ENCODE measurements at places on chromosomes 2 and 18.

- no peak for DNase-seq
Measured at GRCh38 chr2:47422560-47422959, 19.6 kb downstream of the MSH2 start.

DNA sequence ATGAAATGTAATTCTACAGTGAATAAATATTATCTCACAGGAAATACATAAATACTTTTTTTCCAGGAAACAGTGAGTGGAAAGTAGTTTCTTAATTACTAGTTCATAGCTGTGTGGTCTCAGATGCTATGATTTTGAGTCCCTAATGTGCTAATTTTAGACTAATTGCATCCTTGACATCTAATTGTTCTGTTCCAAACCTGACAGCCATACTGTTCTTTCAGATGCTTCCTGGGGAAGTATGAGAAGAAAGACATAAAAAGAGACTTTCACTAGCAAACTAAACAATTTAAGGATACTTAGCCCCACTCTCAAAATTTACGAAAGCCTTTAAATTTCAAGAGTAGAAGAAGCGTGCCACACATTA lies 350.9 kb upstream of the CDH20 start:
- no peak for DNase-seq

GRCh38 chr18:45688113-45688512 lies 35.9 kb upstream of the SLC14A1 start:
- no peak for DNase-seq

DNA sequence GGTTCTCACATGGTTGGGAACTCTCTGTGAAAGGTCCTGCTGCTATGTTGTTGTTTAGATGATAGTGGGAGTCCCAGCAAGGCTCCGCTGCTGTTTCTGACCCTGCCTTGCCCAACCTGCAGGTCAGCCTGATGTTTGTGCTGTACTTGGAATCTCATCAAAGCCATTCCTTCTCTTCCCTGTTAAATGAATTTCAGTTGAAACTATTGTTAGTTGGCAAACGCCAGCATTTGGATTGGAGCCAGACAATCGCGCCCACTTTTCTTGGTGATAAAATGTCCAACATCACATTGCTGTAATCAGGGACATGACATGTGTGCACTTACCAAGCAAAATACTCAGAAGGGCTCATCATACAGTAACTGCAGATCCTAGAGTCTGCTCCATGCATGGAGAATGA lies 12.8 kb upstream of the TWSG1 start:
- DNase-seq: no peak

DNA sequence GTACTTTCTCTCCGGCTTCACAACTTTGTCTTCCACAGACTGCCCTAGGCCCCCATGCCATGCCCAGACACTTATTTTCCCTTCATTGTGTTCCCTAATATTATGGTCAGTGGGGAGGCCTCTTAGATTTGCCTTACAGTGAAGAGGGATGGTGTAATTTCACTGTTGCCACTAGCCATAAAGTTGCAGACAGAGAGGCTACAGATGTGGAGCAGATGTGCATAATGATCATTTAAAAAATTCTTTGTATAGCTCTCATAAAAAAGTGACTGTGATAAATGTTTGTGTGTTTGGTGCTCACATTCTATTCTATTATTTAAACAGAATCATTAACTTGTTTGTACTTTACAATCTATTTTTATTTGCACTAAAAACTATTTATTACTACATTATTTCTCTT lies 67.5 kb upstream of the FN1 start:
- DNase-seq: no peak

- no peak for DNase-seq
Measured at GRCh38 chr2:132608311-132608710, 61.7 kb downstream of the LYPD1 start.

DNA sequence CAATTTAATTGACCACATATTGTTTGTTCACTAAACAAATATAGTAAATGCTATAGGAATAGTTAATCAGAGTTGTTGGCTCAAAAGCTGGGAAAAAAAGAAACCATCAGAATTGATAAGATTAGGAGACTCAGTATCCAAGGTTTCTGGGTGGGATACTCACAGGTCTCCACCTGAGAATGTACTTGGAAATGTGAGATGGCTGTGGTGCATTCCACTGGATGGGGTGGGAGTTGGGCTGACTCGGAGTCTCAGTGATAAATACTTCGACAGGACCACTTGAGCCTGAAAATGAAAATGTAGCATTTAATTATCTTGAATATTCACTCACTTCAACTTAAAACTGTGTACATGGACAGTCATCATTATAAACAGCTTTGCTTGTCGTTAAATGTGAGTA lies 21.2 kb downstream of the FN1 start:
- no peak for DNase-seq

- DNase-seq: no peak
Measured at GRCh38 chr2:165901620-165902298, 51.8 kb downstream of the TTC21B start.

GRCh38 chr18:79934311-79935097 lies 16.9 kb downstream of the SLC66A2 start:
- DNase-seq: no peak

GRCh38 chr2:341017-341542 lies 53.2 kb upstream of the ALKAL2 start:
- no peak for DNase-seq

GRCh38 chr2:162694266-162694665 lies 144.3 kb downstream of the KCNH7 start:
- DNase-seq: no peak

- DNase-seq: no peak
Measured at GRCh38 chr2:88959480-88960204, 268.2 kb downstream of the RPIA start.

DNA sequence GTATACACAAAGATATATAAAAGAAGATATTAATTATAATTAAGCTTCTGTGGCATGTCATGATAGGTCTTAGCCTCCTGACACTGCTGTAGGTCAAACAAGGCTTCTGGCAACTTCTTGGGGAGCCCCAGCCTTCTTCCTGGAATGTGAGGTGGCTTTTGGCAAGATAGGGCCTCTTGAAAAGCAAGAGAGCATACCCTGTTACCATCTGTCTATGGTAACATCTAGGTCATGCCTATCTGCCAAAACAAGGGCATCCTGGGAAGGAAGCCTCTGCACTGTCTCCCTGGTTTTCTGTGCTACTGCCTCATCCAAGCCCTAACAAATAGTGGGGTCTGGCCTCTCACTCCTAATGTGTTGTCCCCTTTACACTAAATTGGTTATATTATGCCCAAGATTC lies 70.9 kb downstream of the CCDC148 start:
- no peak for DNase-seq

DNA sequence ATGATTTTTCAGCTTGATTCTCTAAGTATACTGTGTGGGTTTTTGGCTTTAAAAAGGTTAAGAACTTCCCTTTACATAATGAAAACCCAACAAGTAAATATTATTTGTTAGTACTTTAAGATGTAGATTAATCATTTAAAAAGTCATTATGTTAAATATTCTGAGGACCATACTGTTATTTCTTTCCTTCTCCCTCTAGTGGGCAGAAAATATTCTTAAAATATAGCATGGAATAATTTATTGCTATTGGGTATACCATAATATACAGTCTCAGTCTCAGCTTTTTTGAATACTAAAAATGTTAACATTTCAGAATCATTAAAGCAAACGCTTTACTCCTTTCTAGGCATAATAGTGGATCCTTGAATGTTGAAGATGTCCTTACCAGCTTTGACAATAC lies 28.1 kb downstream of the CAMKMT start:
- DNase-seq: no peak

- no peak for DNase-seq
Measured at GRCh38 chr18:55396979-55397378, 191.0 kb downstream of the TCF4 start.

DNA sequence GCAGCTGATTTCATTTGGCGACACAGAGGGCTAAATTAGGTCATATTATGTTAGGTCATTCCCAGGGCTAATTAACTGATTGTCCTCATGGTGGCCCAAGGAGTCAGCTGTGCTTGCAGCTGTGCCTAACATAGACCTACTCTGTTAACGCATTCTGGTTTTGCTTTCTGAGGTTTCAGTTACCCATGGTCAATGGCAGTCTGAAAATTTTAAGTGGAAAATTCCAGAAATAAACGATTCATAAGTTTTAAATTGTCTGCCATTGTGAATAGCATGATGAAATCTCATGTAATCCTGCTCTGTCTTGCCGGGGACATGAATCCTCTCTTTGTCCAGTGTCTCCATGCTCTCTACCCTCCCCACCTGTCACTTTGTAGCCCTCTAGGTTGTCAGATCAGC lies 168.7 kb downstream of the KCNS3 start:
- no peak for DNase-seq

DNA sequence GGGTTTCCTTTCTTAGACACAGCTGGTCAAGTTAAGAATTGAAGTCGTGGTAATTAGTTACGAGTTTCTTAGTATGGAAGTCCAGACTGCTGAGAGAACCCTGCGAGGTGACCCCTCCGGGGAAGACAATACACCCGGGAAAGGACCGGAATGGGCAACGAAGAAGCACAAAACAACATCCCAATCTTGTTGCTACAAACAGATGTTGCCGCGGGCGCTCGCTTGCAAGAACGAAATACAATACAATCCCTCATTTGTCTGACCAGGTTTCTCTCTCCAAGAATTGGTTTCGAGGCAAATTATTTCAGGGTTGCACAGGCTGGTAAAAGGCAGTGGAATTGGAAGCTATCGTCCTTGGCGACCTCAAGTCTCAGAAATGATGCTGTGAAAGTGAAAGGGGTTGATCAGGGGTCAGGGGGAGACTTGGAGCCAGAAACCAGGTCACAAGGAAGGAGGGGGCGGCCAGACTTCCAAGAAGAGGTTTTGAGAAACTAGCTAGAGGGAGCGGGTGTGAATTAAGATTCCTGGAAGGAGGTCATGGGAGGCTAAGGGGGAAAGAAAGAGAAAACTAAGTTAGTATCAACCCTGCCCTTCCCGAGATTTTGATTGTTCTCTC lies 401.9 kb downstream of the HRH4 start:
- no peak for DNase-seq

- no peak for DNase-seq
Measured at GRCh38 chr2:101003278-101003775, 1.2 kb downstream of the RPL31 start.

DNA sequence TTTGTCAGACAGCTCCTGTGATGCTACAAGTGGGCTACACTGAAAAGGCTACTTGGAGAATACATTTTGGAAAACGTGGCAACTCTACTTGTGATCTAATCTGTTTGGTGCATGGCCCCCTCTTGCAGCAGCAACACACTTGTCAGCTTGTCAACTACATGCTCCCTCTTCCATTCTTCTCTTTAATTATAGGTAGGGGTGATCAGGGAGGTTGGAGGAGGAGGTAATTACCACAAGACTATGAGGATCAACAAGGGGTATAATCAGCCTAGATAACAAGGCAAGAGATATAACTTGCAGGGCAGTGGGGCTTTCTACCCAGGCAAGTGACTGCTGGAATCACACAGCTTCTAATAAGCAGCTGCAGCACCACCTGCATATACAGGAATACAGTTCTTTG lies 104.9 kb downstream of the ACVR1 start:
- DNase-seq: no peak

GRCh38 chr2:10125842-10126631 lies 3.5 kb downstream of the RRM2 start:
- DNase-seq: no peak

DNA sequence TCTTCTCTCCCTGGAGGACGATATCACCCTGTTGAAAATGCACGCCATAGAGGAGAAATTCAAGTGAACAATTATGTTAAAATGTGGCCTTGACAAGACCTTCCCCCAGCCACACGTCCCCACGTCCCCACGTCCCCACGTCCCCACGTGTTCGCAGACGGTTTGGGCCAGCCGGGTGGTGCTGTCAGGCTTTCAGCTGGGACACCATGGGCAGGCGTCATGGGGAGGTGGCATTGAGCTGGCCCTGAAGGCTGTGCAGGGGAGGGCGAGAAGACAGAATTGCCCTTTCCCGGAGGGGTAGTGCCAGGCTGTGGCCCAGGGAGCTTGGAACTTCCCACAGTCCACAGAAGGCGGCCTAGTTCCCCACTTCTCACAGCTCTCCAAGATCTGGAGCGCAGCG lies 240.7 kb upstream of the RAB6C start:
- no peak for DNase-seq

DNA sequence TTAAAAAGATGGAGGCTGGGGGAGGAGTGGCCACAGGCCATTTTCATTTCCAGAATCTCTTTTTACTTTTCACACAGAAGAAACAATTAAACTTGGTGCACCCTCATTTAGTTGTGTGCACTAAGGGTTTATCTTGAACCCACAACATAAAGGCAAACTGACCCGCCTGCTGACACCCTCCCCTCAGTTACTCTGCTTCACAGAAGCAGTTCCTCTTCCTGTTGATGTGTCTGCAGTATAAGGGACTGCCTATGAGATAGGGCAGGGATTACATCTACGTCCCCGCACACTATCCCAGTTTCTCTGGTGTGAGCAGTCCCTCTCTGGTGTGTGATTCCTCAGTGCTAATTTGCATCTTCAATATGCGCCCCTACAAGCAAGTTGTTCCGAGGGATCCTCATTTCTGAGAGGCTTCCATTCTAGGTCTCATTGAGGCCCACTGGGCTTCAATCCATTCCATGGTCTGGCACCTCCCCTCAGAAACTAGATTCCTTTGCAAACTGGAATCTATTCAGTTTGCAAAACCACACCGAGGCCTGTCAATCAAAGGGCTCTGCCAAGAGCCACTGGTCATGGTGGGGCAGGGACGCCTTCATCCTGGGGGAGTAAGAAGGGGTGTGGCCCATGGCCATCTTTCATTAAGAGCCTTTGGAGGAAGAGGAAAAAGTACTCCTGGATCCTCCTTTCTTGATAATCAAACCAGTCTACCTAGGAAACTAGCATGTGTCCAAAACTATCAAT lies 12.3 kb downstream of the CREG2 start:
- no peak for DNase-seq

DNA sequence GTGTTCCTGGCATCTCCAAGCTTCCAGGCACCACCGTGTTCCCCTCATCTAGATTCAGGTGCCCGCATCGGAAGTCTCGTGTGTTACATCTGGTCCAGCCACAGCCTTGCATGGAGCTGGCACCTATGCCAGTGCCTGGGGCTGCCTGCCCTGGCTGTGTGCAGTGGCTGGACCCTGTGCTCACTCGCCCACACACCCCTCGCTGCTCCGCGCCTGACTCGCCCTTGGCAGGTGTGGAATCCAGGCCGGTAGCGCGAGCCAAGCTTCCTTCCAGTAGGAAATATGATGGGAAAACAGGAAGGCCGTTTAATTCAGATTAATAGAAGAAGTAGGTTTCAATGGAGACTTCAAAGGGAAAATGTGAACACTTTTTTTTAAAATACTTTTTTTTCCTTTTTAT lies 78.0 kb downstream of the PTPN4 start:
- no peak for DNase-seq

GRCh38 chr2:64731746-64732145 lies 78.0 kb upstream of the SERTAD2 start:
- peak; percentile 29 for DNase-seq

DNA sequence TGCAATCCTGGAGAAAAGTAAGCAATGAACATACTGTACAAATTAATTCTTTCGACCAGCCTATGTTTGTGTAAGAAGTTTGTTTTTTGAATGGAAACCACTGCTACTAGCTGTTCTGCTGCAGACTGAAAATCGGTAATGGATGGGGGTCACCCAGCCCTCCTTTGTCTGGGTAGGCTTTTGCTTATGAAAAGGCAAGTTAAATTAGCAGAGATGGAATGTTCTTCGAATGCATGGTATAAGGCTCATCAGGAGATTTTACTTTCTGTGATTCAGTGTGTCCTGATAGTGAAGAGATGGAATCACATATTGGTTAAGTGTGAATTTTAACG lies 53.8 kb downstream of the EEF1B2 start:
- DNase-seq: no peak
